Tibial nerve (tissue), 4 donors: ENCODE measurements at places on chromosomes 13 and 19. TPM values are rescaled to one million over a fixed set of nuclear protein-coding genes. Genes with fewer than 3 reads are reported as not detected.

GRCh38 chr13:109913936-109914510, 127.6 kb upstream of the IRS2 start:
- DNase-seq: no peak

DNA sequence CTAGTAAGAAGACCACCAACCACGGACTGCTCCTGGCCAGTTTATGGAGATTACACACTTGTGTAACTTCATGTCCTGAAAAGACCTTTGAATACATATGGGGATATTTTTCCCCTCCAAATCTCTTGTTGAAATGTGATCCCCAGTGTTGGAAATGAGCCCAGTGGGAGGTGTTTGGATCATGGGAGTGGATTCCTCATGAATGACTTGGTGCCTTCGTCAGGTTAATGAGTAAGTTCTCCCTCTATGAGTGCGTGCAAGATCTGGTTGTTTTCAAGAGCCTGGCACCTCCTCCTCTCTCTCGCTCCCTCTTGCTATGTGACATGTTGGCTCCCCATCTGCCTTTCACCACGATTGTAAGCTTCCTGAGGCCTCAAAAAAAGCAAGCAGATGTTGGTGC, 769.0 kb upstream of the SLITRK1 start:
- DNase-seq: no peak

GRCh38 chr13:109976206-109976997, 190.0 kb upstream of the IRS2 start:
- DNase-seq: no peak

DNA sequence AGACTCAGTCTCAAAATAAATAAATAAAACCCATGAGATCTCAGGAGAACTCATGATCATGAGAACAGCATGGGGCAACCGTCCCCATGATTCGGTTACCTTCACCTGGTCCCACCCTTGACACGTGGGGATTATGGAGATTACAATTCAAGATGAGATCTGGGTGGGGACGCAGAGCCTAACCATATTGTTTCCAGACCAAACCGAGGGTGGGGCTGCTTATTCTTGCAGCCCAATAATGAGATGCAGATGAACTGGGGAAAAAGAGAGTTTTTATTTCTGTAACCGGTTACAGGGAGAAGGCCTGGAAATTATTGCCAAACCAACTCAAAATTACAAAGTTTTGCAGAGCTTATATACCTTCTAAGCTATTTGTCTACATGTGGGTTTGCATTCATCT, 12.8 kb downstream of the TRAPPC2B start:
- no peak for DNase-seq

DNA sequence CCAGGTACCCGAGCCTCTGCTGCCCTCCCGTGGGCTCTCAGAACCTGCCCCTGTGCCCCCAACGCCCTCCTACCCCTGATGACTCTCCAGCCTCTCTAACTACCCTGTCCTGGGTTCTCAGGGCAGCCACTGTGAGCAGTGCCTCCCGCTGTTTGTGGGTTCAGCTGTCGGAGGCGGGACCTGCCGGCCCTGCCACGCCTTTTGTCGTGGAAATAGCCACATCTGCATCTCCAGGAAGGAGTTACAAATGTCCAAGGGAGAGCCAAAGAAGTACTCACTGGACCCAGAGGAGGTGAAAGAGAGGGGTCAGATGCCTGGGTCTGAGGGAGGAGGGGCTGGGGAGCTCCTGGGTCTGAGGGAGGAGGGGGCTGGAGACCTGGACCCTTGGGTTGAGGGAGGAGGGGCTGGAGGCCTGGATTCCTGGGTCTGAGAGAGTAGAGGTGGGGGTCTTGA, 20.0 kb downstream of the CNFN start:
- DNase-seq: no peak

DNA sequence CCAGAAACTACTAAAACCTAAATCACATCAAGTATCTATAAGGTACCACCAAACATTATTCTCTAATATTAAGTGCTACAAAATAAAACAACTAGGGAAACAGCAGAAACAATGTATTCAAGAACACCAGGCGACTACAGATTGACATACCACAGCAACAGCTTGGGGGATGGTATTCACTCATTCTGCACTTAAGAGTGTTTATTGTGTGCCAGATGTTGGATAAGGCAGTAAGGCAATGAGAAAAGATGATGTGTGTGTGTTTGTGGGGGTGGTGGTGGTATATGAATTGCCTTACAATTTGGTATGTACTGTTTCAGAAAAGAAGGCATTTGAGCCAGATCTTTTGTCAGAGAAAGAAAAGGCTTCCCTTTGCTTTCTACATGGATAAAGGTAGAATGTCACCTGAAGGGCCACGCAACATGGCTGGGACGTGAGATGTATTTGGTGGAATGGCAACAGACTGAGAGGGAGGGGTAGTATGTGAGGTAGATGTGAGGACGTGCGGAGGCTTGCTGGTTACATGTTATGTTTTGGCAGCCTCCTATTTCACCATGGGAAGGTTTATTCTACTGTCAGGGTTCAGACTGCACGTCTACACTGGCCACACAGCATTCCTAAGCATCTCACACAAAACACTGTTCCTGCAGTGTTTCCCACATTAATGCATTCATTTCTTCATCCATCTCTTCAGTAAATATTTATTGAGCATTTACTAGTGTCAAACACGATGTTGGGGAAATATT, 300.7 kb downstream of the KLF12 start:
- DNase-seq: no peak

DNA sequence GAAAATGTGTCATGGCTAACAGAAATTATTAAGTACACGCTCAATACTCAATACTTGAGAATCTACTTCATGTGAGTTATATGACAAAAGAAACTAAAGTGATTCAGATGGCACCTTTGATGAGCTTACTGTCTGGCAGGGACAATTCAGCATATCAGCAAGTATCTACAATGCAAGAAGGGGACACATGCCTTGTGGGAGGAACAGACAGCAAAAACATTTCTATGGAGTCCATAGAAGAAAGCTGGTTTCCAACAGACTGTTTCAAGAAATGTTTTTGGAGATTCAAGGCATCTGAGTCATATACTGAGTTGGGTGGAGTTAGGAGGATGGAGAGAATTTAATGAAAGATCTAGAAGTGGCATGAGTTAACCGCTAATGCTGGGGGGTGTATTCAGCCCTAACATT, 54.7 kb downstream of the MBNL2 start:
- no peak for DNase-seq

GRCh38 chr19:14611051-14611450, 28.2 kb downstream of the CLEC17A start:
- DNase-seq: no peak

DNA sequence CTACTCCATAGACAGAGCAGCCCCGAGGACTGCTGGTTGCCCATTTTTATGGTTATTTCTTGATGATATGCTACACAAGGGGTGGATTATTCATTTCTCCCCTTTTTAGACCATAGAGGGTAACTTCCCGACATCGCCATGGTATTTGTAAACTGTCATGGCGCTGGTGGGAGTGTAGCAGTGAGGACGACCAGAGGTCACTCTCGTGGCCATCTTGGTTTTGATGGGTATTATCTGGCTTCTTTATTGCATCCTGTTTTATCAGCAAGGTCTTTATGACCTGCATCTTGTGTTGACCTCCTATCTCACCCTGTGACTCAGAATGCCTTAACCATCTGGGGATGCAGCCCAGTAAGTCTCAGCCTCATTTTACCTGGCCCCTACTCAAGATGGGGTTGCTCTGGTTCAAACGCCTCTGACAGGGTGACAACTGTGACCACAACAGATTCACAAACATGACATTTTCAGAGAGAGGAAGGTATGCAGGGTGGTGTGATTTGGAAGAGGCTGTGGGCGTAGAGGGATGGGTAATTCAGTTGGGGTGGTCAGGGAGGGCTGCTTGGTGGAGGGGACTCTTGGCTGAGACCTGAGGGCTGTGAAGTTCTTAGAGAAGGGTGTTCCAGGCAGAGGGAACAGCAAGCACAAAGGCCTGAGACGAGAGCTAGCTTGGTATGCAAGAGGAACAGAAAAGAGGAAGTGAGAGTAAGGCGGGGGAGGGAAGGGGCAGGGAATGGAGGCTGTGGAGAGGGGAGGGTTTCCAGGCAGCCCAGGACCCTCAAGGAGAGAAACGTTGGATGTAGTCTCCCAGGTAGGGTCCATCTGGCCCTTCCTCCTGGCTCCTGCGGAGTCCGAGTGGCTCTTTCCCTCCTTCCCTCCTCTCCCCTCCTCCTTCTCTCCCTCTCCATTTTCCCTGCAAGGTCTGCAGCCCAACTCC, 23.5 kb downstream of the FAM187B start:
- peak; percentile 28 for DNase-seq

ZNF433 gene
- total RNA-seq: 8.0 TPM

PLK5 gene
- 0.21 TPM for total RNA-seq

KLK5 gene
- total RNA-seq: not detected

FNDC3A gene
- total RNA-seq: 57.7 TPM

FCHO1 gene
- total RNA-seq: 9.9 TPM
